ENCODE measurements at places on chromosomes 16 and 17.

GRCh38 chr16:26391833-26392232 lies 674.9 kb upstream of the C16orf82 start:
- DNase-seq, result no peak

GRCh38 chr17:1267471-1267943 lies 2.7 kb upstream of the BHLHA9 start:
- DNase-seq, result no peak

DNA sequence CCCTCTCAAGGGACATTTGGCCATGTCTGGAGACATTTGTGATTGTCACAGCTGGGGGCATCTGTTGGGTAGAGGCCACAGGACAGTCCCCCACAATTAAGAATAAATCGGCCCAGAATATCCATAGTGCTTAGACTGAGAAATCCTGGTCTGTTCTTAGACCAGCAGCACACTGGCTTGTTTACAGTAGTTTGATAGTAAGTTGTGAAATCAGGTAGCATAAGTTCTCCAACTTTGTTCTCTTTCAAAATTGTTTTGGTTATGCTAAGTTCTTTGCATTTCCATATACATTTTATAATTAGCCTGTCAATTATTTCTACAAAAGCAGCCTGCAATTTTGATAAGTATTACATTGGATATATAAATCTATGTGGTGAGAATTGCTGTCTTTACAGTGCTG lies 6.8 kb downstream of the MGRN1 start:
- DNase-seq, result no peak

DNA sequence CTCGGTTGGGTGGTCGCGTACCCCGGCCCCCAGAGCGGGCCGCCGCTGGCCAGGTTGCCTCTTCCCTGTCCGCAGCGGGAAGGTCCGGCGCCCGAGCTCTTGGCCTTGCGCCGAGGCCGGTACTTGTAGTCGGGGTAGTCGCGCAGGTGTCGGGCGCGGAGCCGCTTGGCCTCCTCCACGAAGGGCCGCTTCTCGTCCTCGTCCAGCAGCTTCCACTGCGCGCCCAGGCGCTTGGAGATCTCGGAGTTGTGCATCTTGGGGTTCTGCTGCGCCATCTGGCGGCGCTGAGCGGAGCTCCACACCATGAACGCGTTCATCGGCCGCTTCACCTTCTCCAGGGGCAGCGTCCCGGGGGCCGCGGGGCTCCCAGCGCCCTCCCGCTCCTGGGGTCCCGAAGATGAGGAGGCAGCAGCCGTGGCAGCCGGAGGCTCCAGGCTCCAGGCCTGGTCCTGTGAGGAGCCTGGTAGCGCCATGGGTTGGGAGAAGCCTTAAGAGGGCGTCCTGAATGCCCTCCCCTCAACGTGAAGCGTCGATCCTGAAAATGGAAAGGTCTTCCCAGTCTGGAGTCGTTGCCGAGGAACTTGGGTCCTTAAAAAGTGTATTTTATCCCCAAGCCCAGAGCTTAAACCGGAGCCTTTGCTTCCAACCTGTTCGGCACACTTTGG lies 558 bp downstream of the SOX15 start:
- peak; percentile 60 for DNase-seq

GRCh38 chr17:21098934-21099689 lies 27.7 kb upstream of the DHRS7B start:
- DNase-seq, result peak; percentile 60

- DNase-seq, result no peak
Measured at GRCh38 chr16:47990676-47991075, 165.1 kb downstream of the ABCC12 start.

DNA sequence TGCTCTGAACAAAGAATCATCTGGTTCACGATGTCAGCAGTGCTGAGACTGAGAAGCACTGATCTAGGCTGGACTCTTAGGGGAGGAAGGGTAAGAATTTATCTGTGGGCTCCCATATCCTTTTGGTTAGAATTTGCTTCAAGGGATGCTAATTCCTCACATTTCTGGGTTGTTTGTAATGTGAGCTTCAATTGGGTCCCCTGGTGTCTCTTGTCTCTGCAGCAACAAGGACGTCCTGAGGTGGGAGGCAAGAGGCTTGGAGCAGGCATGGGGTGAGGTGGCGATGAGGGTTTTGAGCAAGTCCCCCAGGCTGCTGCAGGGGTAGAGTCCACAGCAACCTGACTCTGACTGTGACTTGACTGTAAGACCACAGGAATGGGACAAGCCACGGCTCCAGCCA lies 213.8 kb upstream of the NLRP1 start:
- DNase-seq, result no peak

- DNase-seq, result no peak
Measured at GRCh38 chr16:30582611-30583340, 2.7 kb downstream of the ZNF785 start.

GRCh38 chr16:24168856-24169255 lies 87.3 kb upstream of the CACNG3 start:
- no peak for DNase-seq

GRCh38 chr16:51431517-51432241 lies 280.6 kb upstream of the SALL1 start:
- DNase-seq, result no peak

- DNase-seq, result no peak
Measured at GRCh38 chr17:40071313-40072039, 8.7 kb downstream of the THRA start.

- no peak for DNase-seq
Measured at GRCh38 chr16:17469011-17469740, 1.6 kb downstream of the XYLT1 start.

- DNase-seq, result no peak
Measured at GRCh38 chr17:73271072-73271471, 9.4 kb upstream of the CPSF4L start.

DNA sequence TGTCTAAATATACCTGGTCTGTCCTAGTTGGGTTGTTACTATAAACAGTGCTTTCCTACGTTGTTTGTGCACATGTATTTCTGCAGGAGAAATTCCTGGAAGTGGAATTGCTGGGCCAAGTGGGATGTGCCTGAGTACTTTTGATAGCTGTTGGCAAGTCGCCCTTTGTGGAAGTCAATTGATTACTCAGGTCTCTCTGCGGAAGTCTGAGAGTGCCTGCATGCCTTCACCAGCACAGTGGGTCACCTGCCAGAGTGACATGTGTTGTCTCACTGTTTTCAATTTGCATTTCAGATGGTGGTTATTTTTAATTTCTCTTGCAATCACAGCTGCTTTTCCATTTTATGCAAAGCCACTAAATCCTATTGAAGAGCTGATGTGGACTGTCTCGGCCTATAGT lies 2.3 kb upstream of the MVD start:
- no peak for DNase-seq

- DNase-seq, result no peak
Measured at GRCh38 chr17:40597556-40598300, 32.5 kb upstream of the CCR7 start.

GRCh38 chr16:30087181-30087898 lies 4.4 kb downstream of the TBX6 start:
- DNase-seq, result no peak

- no peak for DNase-seq
Measured at GRCh38 chr17:73856556-73856955, 212.3 kb upstream of the SDK2 start.

GRCh38 chr17:55816532-55817396 lies 65.9 kb downstream of the PCTP start:
- no peak for DNase-seq

- no peak for DNase-seq
Measured at GRCh38 chr16:67296420-67296819, 17.1 kb downstream of the PLEKHG4 start.

- no peak for DNase-seq
Measured at GRCh38 chr17:61728297-61728836, 135.0 kb downstream of the BRIP1 start.

DNA sequence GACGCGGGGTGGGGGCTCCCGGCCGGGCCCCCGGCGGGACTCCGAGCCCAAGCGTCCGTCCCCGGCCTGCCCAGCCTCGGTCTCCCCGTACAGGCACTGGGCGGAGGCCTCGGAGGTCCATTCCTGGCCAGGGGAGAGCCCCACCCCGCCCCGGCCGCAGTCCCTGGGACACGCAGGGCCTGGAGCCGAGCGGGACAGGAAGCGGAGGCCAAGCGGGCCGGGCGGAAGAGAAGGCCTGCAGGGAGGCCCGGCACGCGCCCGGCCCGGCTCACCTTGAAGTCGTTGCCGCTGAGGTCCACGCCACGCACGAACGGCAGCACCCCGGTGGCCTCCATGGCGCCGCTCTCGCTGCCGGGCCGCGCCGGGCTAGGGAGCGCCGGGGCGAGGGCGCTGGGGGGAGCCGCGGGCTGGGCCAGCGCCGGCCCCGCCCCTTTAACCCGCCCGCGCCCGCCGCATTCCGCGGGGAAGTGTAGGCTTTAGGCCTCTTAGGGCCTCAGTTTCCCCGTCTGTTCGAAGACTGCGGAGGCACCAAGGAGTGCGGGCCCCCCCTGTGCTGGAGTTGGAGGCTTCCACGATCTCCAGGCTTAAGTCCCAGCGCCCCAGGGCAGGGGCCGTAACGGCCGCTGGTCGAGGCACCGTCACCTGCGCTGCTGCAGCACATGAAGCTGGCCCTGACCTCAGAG lies at the start of gene FLII:
FLII (minus strand) TSS at position 383 of the 683 bp plus-strand sequence; CDS start at position 335, 48 bp downstream.
- peak; percentile 54 for DNase-seq

DNA sequence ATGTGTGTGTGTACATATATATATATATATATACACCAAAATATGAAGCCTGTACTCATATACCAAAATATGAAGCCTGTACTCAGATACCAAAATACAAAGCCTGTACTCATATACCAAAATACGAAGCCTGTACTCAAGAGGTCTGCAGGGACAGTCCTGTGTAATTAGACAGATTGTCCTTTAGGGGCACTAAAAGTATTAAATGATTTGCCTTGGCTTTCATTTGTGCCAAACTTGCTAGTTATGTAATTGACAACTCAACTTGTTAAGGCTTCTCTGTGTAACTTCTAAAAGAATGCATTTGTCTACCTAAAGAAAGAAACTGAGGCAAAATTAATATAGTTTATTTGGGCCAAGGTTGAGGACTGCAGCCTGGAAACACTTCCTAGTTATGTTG lies 30.8 kb upstream of the DHX40 start:
- DNase-seq, result no peak

DNA sequence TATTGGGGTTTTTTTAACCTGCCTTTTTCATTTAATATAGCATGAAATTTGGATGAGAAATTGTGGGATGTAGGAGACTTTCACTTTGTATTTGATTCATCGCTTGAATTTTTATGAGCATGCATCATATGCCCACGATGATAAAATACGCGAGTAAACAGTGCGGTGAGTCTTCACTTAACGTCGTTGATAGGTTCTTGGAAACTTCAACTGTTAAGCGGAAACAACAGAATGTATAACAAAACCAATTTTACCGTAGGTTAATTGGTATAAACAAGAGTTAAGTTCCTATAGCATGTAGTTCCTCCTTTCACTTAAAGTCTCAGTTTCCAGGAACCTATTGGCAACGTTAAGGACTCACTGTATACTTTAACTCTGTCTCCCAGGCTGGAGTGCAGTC lies 28.7 kb downstream of the MMP15 start:
- no peak for DNase-seq

- no peak for DNase-seq
Measured at GRCh38 chr16:65384441-65384840, 262.6 kb upstream of the CDH11 start.

- no peak for DNase-seq
Measured at GRCh38 chr17:17170346-17170985, 35.7 kb downstream of the PLD6 start.

- DNase-seq, result no peak
Measured at GRCh38 chr17:72249441-72249840, 128.6 kb downstream of the SOX9 start.

GRCh38 chr16:72884037-72884436 lies 163.9 kb downstream of the ZFHX3 start:
- no peak for DNase-seq

- no peak for DNase-seq
Measured at GRCh38 chr17:17698869-17699351, 17.7 kb downstream of the RAI1 start.

- no peak for DNase-seq
Measured at GRCh38 chr17:5557485-5557884, 26.8 kb downstream of the NLRP1 start.
